GM12878 (cell line): ENCODE measurements at places on chromosomes 16 and 17. TPM values are rescaled to one million over a fixed set of nuclear protein-coding genes. Genes with fewer than 3 reads are reported as not detected.

DNA sequence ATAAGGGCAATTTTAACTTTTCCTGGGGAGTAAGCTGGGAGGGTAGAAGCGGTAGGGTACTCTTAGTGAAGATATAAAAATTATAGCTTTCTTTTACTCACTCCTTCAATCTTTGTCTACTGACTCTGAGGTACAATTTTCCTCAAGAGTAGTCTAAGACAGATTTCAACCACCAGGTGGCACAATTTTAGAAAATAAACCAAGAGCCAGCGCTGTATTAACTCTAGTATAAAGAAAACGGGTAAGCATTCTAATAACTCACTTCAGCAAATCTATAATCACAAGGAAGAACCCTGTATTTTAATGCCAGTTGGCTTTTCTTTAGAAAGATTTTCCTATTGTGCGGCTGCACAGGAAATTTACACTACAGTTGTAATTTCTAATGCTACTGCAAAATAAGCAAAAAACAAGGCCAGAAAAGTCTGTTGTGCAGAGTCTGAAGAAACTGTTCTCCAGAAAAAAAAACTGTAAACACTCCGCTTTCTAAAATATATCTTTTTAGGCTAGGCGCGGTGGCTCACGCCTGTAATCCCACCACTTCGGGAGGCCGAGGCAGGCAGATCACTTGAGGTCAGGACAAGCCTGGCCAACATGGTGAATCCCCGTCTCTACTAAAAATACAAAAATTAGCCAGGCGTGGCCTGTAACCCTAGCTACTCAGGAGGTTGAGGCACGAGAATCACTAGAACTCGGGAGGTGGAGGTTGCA is 1.9 kb downstream of the CMC2 start:
- no peak for DNase-seq
- peaks cover 9% of the 10 kb centered on the region for H3K4me1 ChIP-seq
- peak overlapping the region; percentile 40 for H3K27ac ChIP-seq
- peak overlapping the region; percentile 59 for H3K4me3 ChIP-seq
- no peaks in the 10 kb centered on the region for H3K36me3 ChIP-seq

GRCh38 chr16:73000020-73000906 is 47.7 kb downstream of the ZFHX3 start:
- no peaks in the 10 kb centered on the region for H3K36me3 ChIP-seq
- no peak overlapping the region for H3K27ac ChIP-seq
- DNase-seq: no peak

DNA sequence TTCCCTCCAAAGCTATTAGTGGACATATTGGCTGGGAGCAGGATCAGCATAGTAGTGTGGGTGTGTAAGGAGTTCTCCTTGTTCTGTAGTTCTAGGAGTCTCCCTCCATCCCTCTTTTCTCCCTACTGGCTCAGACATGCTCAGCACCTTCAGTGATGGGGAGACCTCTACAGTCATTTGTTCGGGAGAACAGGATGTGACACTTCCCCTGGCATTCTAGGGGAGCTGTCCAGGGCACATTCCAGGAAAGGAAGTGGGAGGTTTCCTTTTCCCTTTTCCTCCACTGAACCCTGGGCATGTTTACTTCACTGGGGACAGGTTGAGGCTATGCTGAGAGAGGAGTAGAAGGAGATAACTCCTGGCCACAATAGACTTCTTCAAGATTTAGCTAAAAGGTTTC is 86.5 kb downstream of the MYH13 start:
- H3K27ac ChIP-seq: no peak overlapping the region
- no peak for DNase-seq
- H3K36me3 ChIP-seq: no peaks in the 10 kb centered on the region
- no peaks in the 10 kb centered on the region for H3K4me1 ChIP-seq

- H3K27ac ChIP-seq: no peak overlapping the region
- no peak for DNase-seq
- H3K27me3 ChIP-seq: no peaks in the 10 kb centered on the region
- peaks cover 11% of the 10 kb centered on the region for H3K36me3 ChIP-seq
Measured at GRCh38 chr17:81912441-81913309, 1.5 kb upstream of the PCYT2 start.

GRCh38 chr16:69595127-69596036 is 29.6 kb downstream of the NFAT5 start:
- no peaks in the 10 kb centered on the region for H3K4me1 ChIP-seq
- no peak overlapping the region for H3K27ac ChIP-seq
- no peak overlapping the region for H3K4me3 ChIP-seq
- no peak for DNase-seq
- H3K36me3 ChIP-seq: 0 out of 2 replicates have a peak, but pooled peaks cover 3% of the 10 kb centered on the region

GRCh38 chr16:67530013-67530939 is 1.6 kb downstream of the RIPOR1 start:
- H3K4me1 ChIP-seq: peaks cover 34% of the 10 kb centered on the region
- H3K27ac ChIP-seq: peak overlapping the region; percentile 22; the same call in 1 of the 2 replicates
- peak overlapping the region; percentile 90; the same call in 1 of the 2 replicates for H3K4me3 ChIP-seq
- DNase-seq: no peak
- no peaks in the 10 kb centered on the region for H3K36me3 ChIP-seq

DNA sequence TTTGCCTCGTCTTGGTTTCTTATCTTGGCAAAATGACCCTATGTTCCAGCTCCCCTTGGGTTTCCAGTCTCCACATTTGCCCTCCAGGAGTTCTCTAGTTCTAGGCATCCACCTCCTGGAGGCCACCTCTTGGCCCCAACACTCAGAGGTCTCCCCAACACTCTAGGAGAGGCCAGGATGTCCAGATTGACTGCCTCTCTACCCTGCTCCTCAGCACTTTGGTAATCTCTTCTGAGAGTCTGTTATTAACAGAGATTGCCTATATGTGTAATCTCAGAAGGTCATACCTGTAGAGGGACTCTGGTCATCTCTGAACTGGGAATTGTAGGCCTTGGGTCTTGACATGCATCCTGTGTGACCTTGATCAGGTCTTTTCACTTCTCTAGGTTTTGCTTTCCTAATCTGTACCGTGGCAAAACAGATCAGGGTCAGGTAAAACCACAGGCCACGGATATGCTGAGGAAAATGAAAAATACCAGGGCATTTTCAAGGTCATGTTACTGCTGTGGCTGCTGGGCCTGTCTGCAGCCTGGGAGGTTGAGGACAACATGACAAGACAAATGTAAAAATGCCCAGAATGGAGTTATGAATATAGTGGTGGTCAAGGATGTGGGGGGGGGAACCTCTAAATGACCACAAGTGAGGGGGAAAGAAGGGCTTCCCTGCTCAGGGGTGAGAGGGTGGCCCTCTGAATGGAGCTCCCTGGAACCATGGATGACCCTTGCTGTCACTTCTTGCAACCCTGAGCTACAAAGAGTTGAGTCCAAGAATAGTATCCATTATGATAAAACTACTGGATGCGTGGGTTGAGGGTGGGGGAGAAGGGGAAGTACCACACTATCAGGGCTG is 5.0 kb upstream of the CCL4L2 start:
- no peaks in the 10 kb centered on the region for H3K27me3 ChIP-seq
- H3K4me3 ChIP-seq: no peak overlapping the region
- DNase-seq: no peak
- H3K36me3 ChIP-seq: no peaks in the 10 kb centered on the region

MMP25 gene
- total RNA-seq: 0.31 and 0.35 TPM in 2 replicates

ATP2A3 gene
- 91.7 and 99.2 TPM in 2 replicates for total RNA-seq

TBC1D26 gene
- not detected in 2 replicates for total RNA-seq
